ENCODE measurements at places on chromosomes 7 and 10.

- no peak for DNase-seq
Measured at GRCh38 chr10:120345186-120345585, 111.8 kb upstream of the PLPP4 start.

GRCh38 chr10:80492848-80493521 lies 38.9 kb downstream of the TSPAN14 start:
- DNase-seq = no peak

- no peak for DNase-seq
Measured at GRCh38 chr7:25964483-25964991, 187.5 kb upstream of the NFE2L3 start.

DNA sequence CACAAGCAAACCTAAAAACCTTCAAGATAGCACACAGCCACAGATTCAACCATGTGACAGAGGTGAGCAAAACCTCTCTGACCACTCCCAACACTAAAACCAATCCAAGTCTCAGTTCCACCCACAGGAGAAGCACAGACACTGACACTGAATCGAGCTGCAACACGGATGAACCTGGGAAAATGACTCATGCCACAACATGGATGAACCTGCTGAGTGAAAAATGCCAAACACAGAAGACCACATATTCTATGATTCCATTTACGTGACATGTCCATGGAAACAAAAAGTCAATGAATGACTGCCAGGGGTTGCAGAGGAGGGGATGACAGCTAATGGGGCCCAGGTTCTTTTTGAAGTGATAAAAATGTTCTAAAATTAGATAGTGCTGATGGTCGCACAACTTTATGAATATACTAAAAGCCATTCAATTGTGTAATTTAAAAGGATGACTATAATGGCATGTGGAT lies 22.0 kb downstream of the CYTH3 start:
- no peak for DNase-seq

DNA sequence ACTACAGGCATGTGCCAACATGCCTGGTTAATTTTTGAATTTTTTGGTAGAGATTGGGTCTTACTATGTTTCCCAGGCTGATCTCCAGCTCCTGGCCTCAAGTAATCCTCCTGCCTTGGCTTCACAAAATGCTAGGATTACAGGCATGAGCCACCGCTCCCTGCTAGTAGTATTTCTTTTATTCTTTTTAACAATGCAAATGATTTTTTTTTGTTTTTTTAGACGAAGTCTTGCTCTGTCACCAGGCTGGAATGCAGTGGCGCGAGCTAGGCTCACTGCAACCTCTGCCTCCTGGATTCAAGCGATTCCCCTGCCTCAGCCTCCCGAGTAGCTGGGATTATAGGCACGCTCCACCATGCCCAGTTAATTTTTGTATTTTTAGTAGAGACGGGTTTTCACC lies 58.1 kb downstream of the SVIL start:
- DNase-seq = peak; percentile 63

DNA sequence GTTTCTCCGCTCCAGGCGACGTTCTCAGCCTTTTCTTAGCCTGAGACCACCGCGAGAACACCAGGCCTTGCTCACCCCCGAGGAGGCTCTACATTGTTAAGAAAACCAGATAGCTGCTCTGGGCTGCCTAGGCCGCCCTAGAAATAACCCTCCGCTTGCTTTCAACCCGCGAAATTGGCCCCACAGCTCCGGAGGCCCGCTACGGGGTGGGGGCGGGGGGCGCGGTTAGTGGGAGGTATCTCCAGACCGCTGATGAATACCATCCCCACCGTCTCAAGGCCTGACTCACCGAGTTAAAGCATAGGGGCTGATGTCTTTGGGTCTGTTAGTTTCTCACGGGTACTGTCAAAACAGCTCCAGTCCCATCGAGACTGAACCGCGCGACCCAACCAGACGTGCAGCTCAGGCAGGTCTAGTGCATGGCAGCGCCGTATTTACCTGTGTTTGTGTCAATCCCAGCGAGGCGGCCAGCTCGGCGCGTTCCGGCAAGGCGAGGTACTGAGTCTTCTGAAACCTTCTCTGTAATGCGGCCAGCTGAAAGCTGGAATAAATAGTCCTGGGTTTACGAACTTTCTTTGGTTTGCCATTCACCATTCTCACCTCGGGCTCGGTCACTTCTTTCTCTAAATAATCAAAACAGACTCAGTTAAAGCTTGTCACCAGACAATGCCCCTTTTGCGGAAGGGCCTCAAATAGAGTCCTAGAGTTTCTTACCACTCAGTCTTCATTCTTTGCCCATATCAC lies 2.7 kb downstream of the DLX5 start:
- no peak for DNase-seq

- no peak for DNase-seq
Measured at GRCh38 chr7:16773326-16773725, 19.8 kb downstream of the TSPAN13 start.

- no peak for DNase-seq
Measured at GRCh38 chr7:105825371-105825770, 51.0 kb downstream of the ATXN7L1 start.

- DNase-seq = peak; percentile 99
Measured at GRCh38 chr10:102776779-102777456, 33.2 kb downstream of the WBP1L start.

DNA sequence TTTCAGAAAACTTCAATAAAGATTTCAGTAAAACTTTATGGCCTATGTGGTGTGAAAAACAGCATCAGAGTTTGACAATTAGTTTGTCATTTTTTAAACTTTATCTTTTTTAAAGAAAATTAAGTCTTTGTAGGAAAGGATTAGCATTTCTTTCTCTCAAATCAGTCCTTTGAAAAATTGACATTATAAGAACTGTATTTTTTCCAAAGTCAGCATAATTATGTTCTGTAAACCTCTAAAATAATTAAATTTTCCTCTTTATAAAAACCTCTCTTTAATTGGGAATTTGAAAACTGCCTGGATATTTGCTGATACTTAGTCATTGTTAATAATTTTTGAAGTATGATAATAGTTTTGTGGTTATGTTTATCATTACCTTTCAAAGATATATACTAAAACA lies 226.7 kb upstream of the KAT6B start:
- DNase-seq = no peak

DNA sequence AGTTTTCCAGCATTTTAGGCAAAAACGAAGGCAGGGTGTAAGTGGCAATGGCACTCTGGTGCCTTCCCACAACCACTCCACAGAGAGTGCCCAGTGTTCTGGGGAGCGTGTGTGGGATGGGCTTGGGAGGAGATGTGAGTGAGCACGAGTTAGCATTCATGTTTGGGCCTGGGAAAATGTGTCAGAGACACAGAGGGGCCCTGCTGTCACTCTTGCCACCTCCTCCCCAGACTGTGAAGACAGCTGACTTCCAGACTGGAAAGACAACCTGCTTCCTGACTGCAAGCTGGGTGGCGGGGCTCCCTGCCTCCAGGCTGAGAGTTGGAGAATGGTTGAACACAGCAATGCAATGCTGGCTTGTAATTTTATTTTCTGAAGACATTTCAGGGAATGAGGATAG lies 454.5 kb upstream of the ZMIZ1 start:
- no peak for DNase-seq

DNA sequence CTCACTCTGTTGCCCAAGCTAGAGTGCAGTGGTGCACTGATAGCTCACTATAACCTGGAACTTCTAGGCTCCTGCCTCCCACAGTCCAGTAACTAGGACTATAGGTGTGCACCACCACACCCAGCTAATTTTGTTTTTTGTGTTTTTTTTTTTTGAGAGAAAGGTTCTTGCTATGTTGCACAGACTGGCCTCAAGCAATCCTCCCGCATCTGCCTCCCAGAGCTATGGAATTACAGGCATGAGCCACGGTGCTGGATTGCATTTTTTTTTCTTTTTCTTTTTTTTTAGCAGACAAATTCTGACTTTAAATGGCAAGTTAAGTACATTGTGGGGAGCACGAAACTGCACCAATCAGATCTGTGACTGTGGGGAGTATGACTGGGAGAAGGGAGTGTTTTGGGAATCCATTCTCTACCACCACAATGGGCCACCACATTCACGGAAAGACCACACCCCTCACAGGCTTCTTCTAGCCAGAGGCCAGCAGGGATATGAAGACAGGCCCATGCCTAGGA lies 58.1 kb upstream of the MSMB start:
- no peak for DNase-seq

DNA sequence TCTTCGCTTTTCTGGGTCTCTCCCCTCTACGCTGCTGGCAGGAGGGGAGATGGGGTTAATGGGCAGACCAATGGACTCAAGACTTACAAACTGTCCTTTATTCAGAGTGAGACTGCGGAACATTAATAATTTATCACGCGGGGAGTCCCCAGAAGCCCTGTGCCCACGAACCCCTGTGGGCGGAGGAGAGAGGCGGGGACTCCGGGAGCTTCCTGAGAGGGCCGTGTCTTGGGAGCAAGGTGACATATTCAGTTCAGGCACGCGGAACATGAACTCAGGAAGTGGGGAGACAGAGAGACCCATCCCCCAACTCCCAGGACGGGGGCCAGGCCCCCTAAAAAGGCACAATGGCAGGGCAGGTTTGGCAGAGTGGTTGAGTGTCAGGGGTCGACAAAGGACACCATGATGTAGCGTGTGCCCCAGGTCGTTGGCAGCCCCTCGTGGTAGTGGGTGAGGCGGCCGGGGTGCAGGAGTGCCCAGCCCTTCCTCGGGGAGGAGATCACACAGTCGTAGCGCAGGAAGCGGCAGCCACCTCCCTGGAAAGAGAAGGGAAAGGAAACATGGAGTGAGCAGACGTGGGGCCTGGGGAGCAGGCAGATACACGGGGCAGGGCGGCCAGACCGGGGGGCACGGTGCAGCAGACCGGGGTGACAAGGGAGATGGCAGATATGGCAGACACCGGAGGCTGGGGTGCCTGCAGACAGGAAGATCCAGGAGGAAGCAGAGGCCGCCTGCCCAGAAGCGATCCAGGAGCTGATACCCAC lies 5.2 kb upstream of the MOGAT3 start:
- no peak for DNase-seq

- no peak for DNase-seq
Measured at GRCh38 chr10:35160743-35161142, 34.1 kb downstream of the CREM start.

- no peak for DNase-seq
Measured at GRCh38 chr10:49273082-49273465, 25.9 kb upstream of the C10orf71 start.

DNA sequence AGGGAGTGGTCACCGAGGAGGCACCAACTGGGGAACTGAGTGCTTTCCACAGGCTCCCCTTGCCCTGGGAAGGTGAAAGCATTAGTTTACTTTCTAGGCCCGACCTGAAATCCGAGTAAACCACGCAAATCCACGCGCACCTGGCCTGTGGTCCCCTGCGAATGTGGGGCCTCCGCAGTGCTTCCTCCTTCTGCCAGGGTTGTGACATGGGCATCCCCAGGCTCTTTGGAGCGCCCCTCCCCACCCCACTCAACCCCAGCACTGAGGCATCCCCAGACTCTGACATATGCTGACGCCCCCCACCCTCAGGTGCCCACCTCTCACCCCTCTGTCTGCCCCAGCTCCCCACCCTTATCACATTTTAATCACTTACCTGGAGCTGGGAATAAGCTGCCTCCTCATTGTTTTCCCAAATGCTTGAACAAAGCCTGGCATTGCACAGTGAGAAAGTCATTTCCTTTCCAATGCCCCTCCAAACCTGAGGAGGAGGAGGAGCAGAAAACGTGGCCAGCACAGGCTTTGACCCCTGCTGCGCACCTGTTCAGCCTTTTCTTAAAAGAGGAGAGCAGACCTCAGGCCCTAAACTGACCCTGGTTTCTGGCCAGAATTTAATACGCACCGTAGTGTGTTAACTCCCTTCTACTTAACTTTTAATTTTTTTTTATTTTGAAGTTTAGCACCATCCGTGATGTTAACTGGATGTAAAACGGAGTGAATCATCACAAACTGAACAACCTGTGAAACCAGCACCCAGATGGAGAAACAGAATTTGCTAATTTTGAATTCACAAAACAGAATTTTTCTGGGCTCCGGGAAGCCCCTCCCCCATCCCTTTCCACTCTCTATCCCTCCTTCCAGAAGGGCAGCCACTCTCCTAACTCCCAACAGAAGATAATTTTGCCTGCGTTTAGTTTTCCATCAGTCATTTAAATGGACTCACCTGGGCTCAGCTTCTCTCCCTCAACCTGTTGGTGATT lies 129.4 kb downstream of the WDR11 start:
- no peak for DNase-seq

- no peak for DNase-seq
Measured at GRCh38 chr10:108049668-108050067, 885.2 kb upstream of the SORCS1 start.

DNA sequence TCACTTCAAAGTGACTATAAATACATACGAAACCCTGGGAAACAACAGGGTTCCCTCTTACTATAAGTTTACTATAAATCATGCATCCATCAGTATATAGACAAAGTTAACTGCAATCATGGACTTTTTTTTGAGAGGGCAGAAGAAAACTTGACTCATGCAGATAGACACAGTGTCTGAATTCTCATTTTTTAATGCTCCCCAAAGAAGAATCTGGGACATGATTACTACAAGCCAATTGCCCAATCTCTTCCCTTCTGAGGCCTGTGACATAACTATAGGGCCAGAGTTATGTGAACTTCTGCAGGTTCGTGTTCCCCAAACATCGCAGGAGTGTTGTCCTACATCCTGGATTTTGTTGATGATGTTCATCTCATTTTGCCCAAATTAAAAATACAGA lies 376.5 kb downstream of the KCNMA1 start:
- DNase-seq = no peak

DNA sequence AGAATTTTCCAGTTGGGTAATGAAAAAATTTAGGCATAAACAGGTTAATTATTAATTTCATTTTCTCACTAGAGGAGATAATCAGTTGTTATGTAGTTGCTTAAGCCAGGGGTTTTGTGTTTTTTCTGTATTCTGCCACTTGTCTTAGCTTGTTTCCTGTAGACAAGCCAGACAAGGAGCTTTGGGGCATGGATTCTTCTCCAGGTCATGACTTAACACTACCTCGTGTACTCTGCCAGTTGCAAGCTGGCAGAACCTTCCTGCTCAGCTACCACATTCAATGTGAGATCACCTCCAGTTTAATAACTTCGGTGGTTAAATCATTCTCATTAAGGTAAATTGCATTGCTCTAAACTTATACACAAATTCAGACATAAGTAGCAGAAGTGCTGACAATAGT lies 1.8 kb downstream of the CCM2 start:
- no peak for DNase-seq

DNA sequence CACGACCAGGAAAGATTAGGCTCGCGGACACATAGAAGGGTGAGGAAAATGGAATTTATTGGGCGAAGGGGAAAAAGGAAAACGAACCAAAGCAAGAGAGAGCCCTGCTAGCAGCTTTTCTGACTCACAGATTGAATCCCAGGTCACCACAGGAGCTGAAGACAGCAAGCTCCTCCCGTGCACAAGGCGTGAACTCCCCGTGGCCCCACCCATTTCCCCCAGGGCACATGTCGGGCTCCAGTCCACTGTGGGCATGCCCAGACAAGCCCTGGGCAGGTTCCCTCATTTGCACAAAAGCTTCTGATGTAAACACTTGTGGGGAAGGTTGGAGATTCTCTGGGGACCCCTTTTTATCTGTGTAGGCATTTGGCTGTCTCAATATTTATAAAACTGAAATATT lies 582.4 kb downstream of the SUGCT start:
- DNase-seq = peak; percentile 90

- DNase-seq = no peak
Measured at GRCh38 chr7:35467456-35467978, 213.6 kb upstream of the TBX20 start.

GRCh38 chr10:46310143-46310514 lies 23.3 kb downstream of the ANTXRL start:
- DNase-seq = no peak

- DNase-seq = no peak
Measured at GRCh38 chr7:43135129-43135528, 22.7 kb downstream of the HECW1 start.

All from brain microvascular endothelial cell (primary cell).